ENCODE measurements at places on chromosomes 11 and 22. TPM values are rescaled to one million over a fixed set of nuclear protein-coding genes. Genes with fewer than 3 reads are reported as not detected.

Gene MPZL3
- 11.1 TPM for total RNA-seq

Gene TLCD5
- 13.6 TPM for total RNA-seq

Gene KDM4E
- total RNA-seq, result not detected

Gene PLAAT5
- 0.78 TPM for total RNA-seq

Gene MS4A12
- total RNA-seq, result not detected
